ENCODE measurements at places on chromosomes 7 and 10.

DNA sequence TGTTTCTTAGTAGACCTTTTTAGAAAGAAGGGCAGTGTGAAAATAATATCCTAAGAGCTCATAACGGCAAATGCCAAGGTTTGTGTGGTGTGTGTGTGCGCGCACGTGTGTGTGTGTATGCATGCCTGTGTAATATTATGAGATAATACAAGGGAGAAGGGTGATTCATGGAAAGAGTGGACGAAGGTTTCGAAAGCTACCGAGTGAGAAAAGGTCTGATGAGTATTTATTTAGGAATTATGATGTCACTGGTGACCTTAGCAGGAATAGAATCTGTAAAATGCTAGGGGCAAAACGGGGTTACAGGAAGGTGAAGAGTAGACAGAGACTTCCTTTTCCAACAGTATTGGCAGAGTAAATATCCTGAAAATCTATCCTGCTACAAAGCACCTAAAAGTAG lies 107.3 kb downstream of the AHR start:
- no peak for DNase-seq

DNA sequence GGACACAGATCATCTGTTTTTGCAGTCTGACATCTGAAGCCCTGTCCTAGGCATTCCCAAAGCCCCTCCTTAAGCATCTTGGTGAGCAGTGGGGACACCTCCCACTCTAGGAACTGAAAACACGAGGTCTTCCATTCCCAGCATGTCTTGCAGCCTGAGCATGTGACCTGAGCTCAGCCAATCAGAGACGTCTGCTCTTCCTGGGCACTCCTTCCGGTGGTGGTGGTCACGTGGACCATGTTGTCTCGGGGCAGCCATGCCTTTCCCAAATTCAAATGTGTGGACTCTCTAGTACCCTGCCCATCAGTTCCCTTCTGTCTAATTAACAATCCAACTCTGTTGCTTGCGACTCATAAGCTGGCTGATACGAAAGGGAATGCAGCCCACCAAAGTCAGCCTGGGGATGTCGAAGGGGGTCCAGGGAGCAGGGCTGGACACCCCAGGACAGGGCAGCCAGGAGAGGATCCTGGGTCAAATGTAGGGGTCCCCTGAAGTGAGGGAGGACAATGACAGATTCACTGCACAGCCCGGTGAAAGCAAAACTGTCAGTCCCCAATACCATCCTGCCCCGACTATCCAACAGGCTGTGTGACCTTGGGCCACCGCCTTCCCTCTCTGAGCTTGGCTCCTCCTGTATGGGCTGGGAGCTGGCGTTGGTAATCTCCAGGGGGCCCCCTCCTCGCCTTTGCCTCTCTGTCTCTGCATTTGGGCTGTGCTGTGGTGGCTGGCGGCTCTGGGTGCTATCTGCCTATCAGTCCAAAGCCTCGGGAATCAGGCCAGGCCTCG lies 57.4 kb upstream of the BAIAP2L1 start:
- no peak for DNase-seq

DNA sequence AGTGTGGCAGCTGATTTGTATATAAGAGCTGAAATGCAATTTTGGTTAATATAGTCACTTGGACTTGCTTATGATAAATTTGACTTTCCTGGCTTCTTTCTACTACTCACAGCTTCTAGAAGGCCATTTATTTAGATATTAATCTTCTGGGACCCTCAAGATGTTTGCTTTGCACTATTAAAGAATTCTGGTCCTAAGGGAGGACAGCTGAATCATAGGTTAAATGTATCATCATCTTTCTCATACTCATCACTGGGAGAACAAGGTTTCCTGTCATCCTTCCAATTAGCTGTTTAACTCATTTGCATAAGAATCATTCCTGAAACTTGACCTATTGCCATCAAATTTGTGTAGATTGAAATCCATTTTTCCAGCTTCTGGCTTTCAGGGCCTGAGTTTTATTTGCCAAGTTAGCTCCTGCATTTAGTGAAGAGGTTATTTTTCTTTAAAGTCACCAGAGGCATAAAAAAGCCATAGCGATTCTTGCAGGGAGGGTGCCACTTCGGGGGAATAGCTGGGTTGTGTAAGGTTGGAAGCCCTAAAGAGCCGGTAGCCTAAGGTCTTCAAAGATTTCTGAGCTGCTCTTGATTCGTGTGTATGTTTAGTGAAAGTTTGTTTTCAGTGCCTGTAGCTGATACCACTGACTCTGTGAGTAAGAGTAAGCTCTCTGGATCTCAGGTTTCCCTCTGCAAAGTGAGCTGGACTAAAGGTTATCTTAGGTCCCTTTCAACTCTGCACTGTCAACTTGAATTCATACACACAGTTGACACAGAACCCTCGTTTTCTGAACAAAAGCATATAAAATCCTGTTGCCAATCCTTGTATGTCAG lies 4.3 kb downstream of the MAP3K8 start:
- DNase-seq = no peak

DNA sequence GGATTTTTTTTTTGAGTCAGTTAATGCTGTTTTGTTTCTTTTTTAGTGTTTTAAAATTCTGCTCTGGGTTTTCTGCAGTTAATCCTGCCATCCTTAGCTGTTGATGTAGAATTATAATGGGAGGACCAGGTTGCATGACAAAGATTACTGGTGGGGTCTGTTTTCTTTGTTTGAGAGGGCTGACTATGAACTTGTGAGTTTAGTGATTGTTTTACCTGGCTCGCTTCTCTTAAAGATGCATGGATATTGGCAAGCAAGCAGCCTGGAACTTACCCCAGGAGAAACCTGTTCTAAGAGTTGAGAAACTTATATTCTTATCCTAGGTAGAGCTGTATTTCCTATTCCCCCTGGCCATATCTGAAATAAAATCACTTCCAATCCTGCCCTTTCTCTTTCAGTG lies 727.8 kb downstream of the GRM8 start:
- no peak for DNase-seq

- no peak for DNase-seq
These were observed 557.2 kb upstream of the CELF2 start for GRCh38 chr10:10460451-10460850.

DNA sequence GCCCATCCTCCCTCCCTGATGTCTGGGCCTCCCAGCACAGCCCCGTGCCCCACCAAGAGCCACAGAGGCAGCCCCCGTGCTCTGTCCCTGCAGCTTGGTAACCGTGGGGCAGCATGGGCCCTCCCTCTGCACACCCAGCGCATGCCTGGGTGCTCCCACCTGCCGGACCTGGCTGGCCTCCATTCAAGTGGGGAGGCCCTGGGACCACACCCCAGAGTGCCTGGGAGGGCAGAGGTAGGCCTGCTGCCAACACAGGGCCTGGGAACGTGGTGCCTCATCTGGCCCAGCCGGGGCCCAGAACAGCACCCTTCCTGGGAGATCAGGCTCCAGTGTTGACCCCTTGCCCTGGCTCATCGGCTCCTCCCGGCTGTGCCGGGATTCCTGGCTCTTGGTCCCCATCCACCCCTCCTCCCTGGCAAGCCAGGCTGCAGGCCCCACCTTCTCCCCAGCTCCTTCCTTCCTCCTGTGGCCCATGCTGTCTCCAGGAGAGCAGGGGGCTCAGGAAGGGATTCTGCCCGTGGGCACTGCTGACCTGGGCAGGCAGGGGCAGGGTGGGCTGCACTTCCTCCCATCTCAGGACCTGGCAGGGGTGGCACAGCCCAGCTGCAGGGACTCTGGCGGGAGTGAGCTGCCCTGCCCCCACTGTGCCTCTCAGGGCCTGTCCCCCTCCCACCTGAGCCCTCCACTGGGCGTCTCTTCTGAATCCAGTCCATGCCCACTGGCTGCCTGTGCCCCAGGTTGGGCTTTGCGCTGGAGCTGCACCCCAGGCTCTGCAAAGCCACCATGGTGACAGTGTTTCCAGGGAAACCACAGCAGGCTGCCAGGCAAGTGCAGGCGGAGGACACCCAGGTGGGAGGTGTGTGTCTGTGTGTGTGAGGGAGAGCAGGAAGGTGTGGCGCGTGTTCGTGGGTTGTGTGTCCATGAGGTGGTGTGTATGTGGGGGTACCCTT lies 32.6 kb downstream of the PWWP2B start:
- DNase-seq = peak; percentile 58

DNA sequence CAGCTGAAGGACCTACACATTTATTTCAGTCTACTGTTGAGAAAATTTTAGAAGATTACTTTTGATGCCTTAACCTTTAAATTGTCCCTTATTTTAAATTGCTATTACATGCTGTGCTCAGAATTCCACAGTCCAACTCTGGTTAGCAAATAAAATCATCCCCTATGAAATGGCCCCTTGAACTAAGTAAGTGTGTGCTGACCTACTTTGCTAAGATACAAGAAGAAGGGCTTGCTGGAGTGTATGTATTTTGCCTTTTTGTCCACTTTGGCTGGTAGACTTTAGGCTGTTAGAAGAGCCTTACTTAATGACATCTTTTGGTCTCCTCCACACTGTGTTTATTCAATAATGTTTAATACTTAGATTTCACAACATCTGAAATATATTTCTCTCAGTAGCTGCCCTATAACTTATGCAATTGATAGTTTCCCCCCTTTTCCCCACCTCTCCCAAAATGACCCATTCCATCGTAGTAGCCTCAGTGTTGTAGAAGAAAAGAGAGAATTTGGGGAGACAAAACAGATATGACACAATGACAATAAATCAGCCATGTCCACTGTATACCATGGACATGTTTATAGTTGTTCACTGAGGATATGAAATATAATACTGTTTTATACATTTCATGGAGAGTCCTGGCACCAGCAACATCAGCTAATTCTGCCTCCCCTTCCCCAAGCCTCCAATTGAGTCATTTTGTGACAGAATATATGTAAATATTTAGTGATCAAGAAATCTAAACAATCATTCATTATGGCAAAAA lies 107.8 kb upstream of the ASAH2 start:
- no peak for DNase-seq

- DNase-seq = no peak
These were observed 103.1 kb downstream of the SEMA3C start for GRCh38 chr7:80815733-80816132.

GRCh38 chr7:66142996-66143395 lies 28.3 kb downstream of the CRCP start:
- DNase-seq = no peak

DNA sequence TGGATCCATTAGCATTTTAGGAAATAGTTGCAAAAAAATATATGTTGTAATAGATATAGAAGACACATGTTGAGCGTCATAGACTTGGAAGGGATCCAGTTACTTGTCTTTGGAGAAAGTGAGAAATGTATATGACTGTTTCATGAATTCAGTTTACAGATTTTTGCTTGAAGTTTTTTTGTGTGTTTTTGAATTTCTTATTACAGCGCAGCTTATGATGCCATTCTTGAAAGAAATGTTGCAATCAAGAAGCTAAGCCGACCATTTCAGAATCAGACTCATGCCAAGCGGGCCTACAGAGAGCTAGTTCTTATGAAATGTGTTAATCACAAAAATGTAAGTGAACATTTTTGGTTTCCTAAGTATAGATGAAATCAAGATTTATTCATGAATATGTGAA lies 98.2 kb downstream of the MAPK8 start:
- DNase-seq = no peak
